ENCODE measurements at places on chromosomes 16 and 17. TPM values are rescaled to one million over a fixed set of nuclear protein-coding genes. Genes with fewer than 3 reads are reported as not detected.
A peak's percentile ranks its signal among the peaks of the same experiment; 100 is the strongest.

- H3K4me3 ChIP-seq = peak overlapping the region; percentile 79
- peaks cover 8% of the 10 kb centered on the region for H3K36me3 ChIP-seq
- H3K27me3 ChIP-seq = no peaks in the 10 kb centered on the region
- no peak for DNase-seq
These were observed 1.0 kb upstream of the CCNF start for GRCh38 chr16:2428051-2428783.

- peak overlapping the region; percentile 86 for H3K4me3 ChIP-seq
- H3K27ac ChIP-seq = peak overlapping the region; percentile 99
- H3K4me1 ChIP-seq = peaks cover 53% of the 10 kb centered on the region
- DNase-seq = no peak
- no peaks in the 10 kb centered on the region for H3K27me3 ChIP-seq
These were observed 1.7 kb upstream of the TAF15 start for GRCh38 chr17:35807371-35808144.

- no peak for DNase-seq
- no peak overlapping the region for H3K27ac ChIP-seq
- no peak overlapping the region for H3K4me3 ChIP-seq
- H3K36me3 ChIP-seq = peaks cover 36% of the 10 kb centered on the region
- peaks cover 2% of the 10 kb centered on the region for H3K4me1 ChIP-seq
- no peaks in the 10 kb centered on the region for H3K27me3 ChIP-seq
These were observed 97.4 kb upstream of the CACNG5 start for GRCh38 chr17:66737524-66737923.

The G6PC1 gene
- total RNA-seq = not detected

- H3K36me3 ChIP-seq = no peaks in the 10 kb centered on the region
- peaks cover 2% of the 10 kb centered on the region for H3K27me3 ChIP-seq
- H3K4me3 ChIP-seq = no peak overlapping the region
- no peak overlapping the region for H3K27ac ChIP-seq
- no peaks in the 10 kb centered on the region for H3K4me1 ChIP-seq
These were observed 89.7 kb upstream of the CDYL2 start for GRCh38 chr16:80894091-80894490.

GRCh38 chr16:6279286-6279685, 1053.4 kb upstream of the RBFOX1 start:
- no peak for DNase-seq
- H3K27me3 ChIP-seq = no peaks in the 10 kb centered on the region
- H3K4me1 ChIP-seq = no peaks in the 10 kb centered on the region
- no peaks in the 10 kb centered on the region for H3K36me3 ChIP-seq

- DNase-seq = no peak
- H3K36me3 ChIP-seq = peaks cover 7% of the 10 kb centered on the region
- no peaks in the 10 kb centered on the region for H3K27me3 ChIP-seq
- H3K27ac ChIP-seq = no peak overlapping the region
- peaks cover 3% of the 10 kb centered on the region for H3K4me1 ChIP-seq
- H3K4me3 ChIP-seq = no peak overlapping the region
These were observed 129.4 kb downstream of the TANGO6 start for GRCh38 chr16:68972720-68973119.

DNA sequence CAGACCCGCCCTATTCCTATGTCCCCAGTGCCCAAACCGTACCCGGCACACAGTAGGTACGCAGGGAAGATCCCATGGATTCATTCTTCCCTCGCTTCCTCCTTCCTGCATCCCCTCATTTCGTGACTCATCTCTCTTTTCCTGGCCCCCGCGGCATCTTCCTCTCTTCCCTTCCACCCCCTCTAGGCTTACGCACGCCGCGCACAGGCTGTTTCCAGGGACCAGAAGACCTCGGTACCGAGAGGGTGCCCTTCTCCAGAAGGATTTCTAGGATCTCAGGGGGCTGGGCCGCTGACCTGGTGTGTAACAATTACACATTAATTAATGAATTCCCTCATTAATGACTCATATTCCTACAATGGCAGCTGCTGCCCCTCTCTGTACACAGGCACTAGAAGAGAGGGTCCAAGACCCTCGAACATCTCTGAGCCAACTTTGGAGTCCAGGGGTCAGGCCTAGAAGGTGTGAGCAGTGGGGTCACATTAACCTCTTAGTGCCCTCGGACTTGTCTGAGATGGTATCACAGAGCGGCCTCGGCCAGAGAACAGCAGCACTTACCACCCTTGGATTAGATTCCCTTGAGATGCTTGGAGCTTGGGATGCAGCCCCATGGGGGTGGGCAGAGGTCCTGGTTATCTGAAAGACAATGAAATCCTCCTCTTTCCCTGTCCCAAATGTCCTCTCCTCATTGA, 16.8 kb upstream of the PLLP start:
- peaks cover 3% of the 10 kb centered on the region for H3K27me3 ChIP-seq
- no peak overlapping the region for H3K27ac ChIP-seq
- no peak overlapping the region for H3K4me3 ChIP-seq

- H3K4me3 ChIP-seq = no peak overlapping the region
- no peak overlapping the region for H3K27ac ChIP-seq
- H3K4me1 ChIP-seq = peaks cover 3% of the 10 kb centered on the region
- DNase-seq = no peak
These were observed 52.9 kb upstream of the KCNJ16 start for GRCh38 chr17:70022175-70022574.

GRCh38 chr17:63426917-63427308, 19.2 kb downstream of the CYB561 start:
- H3K27me3 ChIP-seq = no peaks in the 10 kb centered on the region
- H3K36me3 ChIP-seq = no peaks in the 10 kb centered on the region
- peaks cover 3% of the 10 kb centered on the region for H3K4me1 ChIP-seq
- H3K4me3 ChIP-seq = no peak overlapping the region
- no peak overlapping the region for H3K27ac ChIP-seq
- DNase-seq = no peak

The SOCS1 gene
- 10.6 TPM for total RNA-seq

The MC1R gene
- total RNA-seq = 6.5 TPM

DNA sequence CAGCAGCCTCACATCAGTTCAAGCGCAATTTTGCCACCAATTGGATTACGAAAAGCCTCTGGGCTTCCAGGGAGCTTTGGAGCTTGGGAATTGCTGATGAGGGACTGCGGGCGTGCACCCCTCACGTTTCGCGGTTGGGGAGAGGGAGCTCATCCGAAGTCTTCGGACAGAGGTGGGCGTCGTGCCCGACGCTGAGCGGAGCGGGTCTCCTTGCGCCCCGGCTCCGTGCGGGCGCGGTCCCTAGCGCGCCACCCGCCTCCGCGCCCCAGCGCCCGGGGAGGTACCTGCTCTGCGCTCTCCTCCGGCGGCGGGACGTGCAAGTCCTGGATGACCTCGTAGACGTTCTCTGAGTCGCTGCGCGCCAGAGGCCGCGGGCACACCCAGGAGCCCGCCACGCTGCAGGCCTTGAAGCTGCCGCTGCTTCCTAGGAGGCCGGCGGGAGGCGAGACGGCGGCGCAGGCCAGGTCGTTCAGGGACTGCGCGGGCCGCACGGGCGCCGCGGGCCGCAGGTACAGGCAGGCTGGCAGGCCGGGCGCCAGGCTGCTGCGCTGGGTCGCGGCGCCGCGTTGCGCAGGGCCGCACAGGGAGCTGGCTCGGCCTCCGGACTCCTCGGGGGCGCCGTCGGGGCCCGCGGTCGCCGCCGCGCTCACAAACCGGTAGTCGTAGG, 3.2 kb downstream of the ARHGAP27 start:
- H3K4me3 ChIP-seq = no peak overlapping the region
- peaks cover 34% of the 10 kb centered on the region for H3K27me3 ChIP-seq
- no peaks in the 10 kb centered on the region for H3K36me3 ChIP-seq
- H3K4me1 ChIP-seq = peaks cover 34% of the 10 kb centered on the region
- H3K27ac ChIP-seq = no peak overlapping the region
